ENCODE measurements at places on chromosomes 12 and 14. TPM values are rescaled to one million over a fixed set of nuclear protein-coding genes. Genes with fewer than 3 reads are reported as not detected.
A peak's percentile ranks its signal among the peaks of the same experiment; 100 is the strongest.

GRCh38 chr14:105283899-105284298 lies 16.9 kb downstream of the BRF1 start:
- no peak for DNase-seq
- no peak overlapping the region for H3K4me3 ChIP-seq
- no peaks in the 10 kb centered on the region for H3K27me3 ChIP-seq
- no peaks in the 10 kb centered on the region for H3K4me1 ChIP-seq
- H3K36me3 ChIP-seq, result no peaks in the 10 kb centered on the region

- H3K27me3 ChIP-seq, result no peaks in the 10 kb centered on the region
- no peak overlapping the region for H3K27ac ChIP-seq
- no peak overlapping the region for H3K4me3 ChIP-seq
- no peaks in the 10 kb centered on the region for H3K36me3 ChIP-seq
These were observed 448.5 kb downstream of the TMEM121 start for GRCh38 chr14:105974902-105975301.

- 0 out of 2 replicates have a peak, but pooled peaks cover 3% of the 10 kb centered on the region for H3K27me3 ChIP-seq
- no peaks in the 10 kb centered on the region for H3K4me1 ChIP-seq
- no peak for DNase-seq
- H3K4me3 ChIP-seq, result no peak overlapping the region
- no peak overlapping the region for H3K27ac ChIP-seq
- no peaks in the 10 kb centered on the region for H3K36me3 ChIP-seq
These were observed 41.6 kb upstream of the RFX4 start for GRCh38 chr12:106541201-106541600.

DNA sequence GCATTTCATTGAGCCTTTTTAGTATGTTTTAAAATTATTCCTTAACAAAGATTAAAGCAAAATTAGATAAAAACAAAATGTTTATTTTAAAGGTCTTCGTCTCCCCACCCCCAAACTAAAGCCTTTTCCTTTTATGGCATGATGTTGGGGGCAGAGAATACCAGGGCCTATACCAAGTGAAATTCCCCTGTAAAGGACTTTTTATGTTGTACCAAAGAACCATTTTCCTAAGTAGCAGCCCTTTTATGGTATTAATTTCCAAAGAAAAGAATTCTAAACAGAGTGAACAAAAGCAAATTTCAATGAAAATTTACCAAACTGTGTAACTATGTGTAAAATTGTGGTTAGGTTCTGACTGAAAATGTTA lies 71.9 kb upstream of the GNPNAT1 start:
- H3K27ac ChIP-seq, result peak overlapping the region; percentile 80
- peaks cover 75% of the 10 kb centered on the region for H3K36me3 ChIP-seq
- H3K4me1 ChIP-seq, result peaks cover 28% of the 10 kb centered on the region

DNA sequence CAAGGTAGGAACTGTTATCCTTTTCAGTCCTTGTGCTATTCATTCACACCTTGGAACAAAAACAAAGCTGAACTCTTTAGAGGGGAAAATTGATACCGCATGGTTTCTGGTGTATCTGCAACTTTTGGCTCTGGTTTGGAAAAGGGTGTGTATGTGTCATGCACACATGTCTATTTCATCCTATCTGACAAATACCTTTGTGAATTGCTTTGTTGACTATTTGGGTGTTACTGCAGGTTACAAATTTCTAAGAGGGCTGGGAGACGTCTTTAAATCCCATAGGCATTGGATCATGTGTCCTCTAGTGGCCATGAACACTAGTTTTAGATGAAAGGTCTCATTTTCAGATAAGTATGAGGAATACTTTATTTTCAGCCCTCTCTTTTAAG lies 59.9 kb upstream of the IFNG-AS1 start:
- no peaks in the 10 kb centered on the region for H3K36me3 ChIP-seq
- no peak overlapping the region for H3K27ac ChIP-seq
- H3K27me3 ChIP-seq, result no peaks in the 10 kb centered on the region

DNA sequence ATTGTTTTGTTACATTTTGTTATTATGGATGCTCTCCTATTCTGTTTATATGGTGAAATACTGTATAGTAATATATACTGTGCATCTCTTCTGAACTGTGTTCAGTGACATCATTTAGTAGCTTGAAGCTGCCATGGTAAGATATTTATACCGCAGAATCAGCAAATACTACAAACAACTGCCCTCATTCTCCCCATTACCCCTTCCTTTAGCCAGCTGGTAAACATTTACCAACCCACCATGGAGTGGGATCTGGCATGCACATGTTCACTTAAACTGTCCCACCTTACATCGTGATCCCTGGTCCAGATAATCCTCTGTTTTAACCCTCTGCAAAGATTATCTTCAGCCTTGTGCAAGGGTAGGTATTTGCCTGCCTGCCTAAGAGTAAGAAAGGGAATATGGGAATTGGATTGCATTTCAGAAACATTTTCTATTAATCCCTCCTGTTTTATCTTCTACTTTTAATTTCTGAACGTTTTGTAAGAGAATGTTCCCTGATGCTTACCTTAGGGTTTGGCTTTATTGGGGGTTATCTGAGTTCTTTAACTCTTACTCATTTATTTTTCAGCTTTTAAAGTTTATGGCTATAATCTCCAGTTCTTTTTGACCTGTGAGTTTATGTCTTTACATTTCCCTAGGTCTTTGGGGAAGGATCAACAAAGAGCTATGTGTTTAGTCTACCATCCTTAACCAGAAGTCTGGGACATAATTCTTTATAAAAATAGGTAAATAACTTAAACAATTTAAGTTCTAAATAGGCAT lies 46.5 kb downstream of the FBXO34 start:
- no peak for DNase-seq
- H3K4me3 ChIP-seq, result no peak overlapping the region

GRCh38 chr14:55160989-55161388 lies 30.4 kb downstream of the DLGAP5 start:
- DNase-seq, result peak; percentile 61
- no peaks in the 10 kb centered on the region for H3K4me1 ChIP-seq
- no peak overlapping the region for H3K4me3 ChIP-seq
- H3K27ac ChIP-seq, result no peak overlapping the region
- 0 out of 2 replicates have a peak, but pooled peaks cover 5% of the 10 kb centered on the region for H3K36me3 ChIP-seq
- no peaks in the 10 kb centered on the region for H3K27me3 ChIP-seq

- H3K36me3 ChIP-seq, result no peaks in the 10 kb centered on the region
- H3K4me1 ChIP-seq, result peaks cover 37% of the 10 kb centered on the region
- no peaks in the 10 kb centered on the region for H3K27me3 ChIP-seq
- H3K4me3 ChIP-seq, result peak overlapping the region; percentile 94
These were observed 800 bp downstream of the PCNX4 start for GRCh38 chr14:60092526-60092920.

GRCh38 chr12:105279460-105280056 lies 43.6 kb upstream of the APPL2 start:
- H3K27me3 ChIP-seq, result no peaks in the 10 kb centered on the region
- H3K27ac ChIP-seq, result no peak overlapping the region
- no peak overlapping the region for H3K4me3 ChIP-seq
- no peaks in the 10 kb centered on the region for H3K4me1 ChIP-seq

DNA sequence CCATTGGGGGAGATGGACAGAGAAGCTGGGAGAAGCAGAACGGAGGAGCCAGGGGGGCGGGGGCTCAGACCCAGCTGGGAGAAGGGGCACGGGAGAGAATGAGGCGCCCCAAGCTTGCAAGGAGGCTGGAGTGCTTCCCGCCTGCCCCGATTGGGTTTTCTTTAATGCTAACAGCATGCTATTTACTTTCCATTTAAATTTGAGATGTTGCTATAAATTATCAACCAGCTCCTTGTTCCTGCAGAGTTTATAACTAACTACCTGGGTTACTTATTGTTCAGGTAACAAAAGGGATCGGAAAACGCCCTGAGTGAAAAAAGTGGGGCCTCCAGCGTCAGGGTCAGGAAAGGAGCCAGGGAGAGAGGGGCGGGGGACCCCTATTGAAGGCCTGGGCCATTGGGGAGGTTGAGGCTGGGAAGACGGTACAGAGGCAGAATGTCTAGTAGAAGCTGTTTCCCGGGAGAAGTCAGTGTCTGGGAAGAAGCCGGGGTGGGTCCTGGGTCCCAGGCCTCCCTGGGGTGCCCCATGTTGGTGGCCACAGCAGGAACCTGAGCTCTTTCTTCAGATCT lies 2.5 kb downstream of the HNF1A start:
- no peaks in the 10 kb centered on the region for H3K36me3 ChIP-seq
- DNase-seq, result no peak
- no peaks in the 10 kb centered on the region for H3K27me3 ChIP-seq
- H3K27ac ChIP-seq, result no peak overlapping the region

DNA sequence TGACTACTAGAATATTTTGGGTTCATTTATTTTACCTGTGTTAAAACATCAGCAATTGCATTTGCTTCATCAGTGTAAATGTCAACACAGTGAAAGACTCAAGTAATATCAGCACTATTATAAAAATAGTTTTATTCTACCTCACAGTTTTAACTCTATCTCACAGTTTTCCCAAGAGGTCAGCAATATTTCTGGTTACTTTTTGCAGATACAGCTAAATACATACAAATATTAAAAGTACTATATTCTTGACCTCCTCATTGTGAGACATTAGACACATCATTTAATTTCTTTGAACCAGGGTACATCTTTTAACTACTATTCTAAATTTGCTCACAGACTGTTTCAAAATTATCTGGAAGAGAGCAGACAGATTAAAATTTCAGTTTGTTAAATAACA lies 321.7 kb upstream of the OR4E1 start:
- no peak for DNase-seq
- H3K27ac ChIP-seq, result no peak overlapping the region
- no peaks in the 10 kb centered on the region for H3K36me3 ChIP-seq
- H3K4me3 ChIP-seq, result no peak overlapping the region
- H3K27me3 ChIP-seq, result no peaks in the 10 kb centered on the region
- no peaks in the 10 kb centered on the region for H3K4me1 ChIP-seq

Gene HOXC9
- 2.5 TPM for total RNA-seq

Gene CACNA1C
- total RNA-seq, result 11.5 TPM

Gene GUCY2C
- total RNA-seq, result not detected

Measured in GM23248 (cell line).